ENCODE measurements at places on chromosomes 5 and 9. TPM values are rescaled to one million over a fixed set of nuclear protein-coding genes. Genes with fewer than 3 reads are reported as not detected.

GRCh38 chr9:86324308-86324707 lies 29.9 kb downstream of the TUT7 start:
- no peak for DNase-seq

CCNI2 gene
- total RNA-seq: not detected

LECT2 gene
- not detected for total RNA-seq

DNA sequence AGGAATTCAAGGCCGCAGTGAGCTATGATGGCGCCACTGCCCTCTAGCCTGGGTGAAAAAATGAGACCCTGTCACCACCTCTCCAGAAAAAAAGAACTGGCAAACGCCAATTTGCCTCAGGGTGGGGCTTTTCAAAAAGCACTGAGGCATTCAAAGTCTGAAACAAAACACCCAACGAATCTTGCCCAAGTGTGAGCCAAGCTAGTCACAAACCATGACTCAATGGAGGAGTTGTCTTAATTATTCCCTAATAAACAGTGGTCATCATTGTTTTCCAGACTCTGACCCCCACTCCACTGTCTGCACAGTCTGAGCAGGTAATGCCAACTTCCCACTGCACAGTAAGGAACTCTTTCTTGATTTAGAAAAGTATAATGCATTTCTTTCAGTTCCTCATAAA lies 16.8 kb downstream of the FRMD3 start:
- DNase-seq: no peak

GRCh38 chr5:160039810-160040470 lies 31.0 kb downstream of the TTC1 start:
- no peak for DNase-seq

- no peak for DNase-seq
Measured at GRCh38 chr9:111272581-111272980, 57.4 kb downstream of the OR2K2 start.

DNA sequence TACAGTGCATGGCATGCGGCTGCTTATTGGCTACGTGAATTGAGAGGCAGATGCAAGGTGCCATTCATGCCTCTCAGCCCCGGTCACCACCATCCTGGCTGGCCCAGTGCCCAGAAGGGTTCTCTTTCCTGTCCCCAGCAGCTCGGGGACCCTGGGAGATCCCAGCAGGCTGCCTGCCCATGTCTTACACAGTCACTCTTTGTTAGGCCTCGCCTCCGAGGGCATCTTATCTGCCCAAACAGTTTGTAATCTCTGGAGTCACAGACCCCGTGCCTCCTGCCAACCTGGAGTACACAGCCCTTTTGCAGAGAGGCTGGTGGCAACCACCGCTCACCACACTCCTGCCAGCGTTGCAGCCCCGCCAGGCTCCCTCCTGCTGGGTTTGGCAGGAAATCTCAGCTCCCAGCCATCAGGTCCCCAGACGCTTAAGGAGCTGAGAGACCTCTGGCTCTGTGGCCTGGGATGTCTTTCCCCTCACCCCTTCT lies 7.0 kb upstream of the AK1 start:
- DNase-seq: peak; percentile 76

DNA sequence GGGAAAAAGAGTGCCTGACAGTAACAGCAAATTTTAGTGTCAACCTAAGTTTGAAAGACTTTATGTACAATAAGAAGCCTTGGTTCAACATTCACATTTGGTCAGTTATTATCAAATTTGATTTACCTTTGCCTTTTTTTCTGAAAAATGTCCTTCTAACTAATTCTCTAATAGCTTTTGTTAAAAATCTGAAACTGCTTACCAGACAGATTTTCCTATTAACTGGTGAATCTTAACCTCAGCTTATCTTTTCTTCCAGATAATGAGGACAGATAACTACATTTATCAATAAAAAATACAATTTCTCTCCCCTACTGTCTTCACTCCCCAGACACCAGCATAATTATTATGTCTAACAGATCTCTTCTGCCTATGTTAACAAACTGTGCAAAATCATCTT lies 988.5 kb downstream of the CDH18 start:
- no peak for DNase-seq

- peak; percentile 85 for DNase-seq
Measured at GRCh38 chr9:122125158-122125508, 32.0 kb upstream of the TTLL11 start.

AQP7 gene
- total RNA-seq: 2.7 TPM

- DNase-seq: no peak
Measured at GRCh38 chr5:97412959-97413358, 229.9 kb upstream of the RIOK2 start.

DNA sequence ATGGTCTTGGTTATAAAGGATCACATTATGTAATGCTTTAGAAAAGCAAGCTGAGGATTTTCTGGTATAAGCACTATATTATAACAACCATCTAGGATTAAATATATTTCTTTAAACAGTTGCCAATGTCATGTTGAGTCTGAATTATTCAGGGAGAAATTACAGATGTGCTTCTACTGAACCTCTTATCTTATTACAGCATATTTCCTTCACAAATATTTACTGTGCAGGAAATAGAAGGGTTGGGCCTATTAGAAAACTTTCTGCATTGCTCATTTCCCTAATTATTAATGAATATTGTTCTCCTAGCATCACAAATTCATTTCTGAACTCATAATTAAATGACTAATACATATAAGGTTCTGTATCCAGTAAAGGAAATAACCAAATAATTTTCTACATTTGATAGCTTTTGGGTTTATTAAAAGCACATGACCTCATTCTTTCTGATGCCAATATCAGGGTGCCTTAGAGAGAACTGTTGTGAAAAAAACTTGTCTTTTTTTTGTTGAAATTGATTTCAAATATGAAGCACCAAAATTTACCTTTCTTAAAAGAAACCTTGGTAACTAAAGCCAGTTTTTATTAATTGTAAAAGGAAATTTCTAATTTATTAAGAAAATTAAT lies 476.8 kb upstream of the PTGER4 start:
- DNase-seq: no peak

- no peak for DNase-seq
Measured at GRCh38 chr5:10981932-10982331, 220.9 kb upstream of the DAP start.

GRCh38 chr5:68522863-68523262 lies 307.3 kb downstream of the PIK3R1 start:
- no peak for DNase-seq

GRCh38 chr5:171315386-171315891 lies 6.4 kb downstream of the TLX3 start:
- no peak for DNase-seq

DNA sequence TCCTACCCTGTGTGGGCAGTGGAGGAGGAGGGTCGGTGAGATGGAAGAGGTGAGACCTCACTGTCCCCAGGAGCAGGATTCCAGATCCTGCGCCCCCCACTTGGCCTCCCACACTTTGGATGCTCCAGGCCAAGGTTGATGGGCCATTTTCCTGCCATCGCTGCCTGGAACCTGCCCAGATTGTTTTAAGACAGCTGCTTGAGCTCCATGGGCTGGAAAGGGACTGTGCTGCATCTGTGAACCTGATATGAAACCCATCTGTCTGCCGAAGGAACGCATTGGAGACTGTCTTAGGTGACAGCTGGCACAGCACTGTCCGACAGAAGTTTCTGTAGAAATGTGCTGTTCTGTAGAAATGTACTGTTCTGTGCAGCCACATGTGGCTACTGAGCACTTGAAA lies 72.7 kb upstream of the SLC25A48 start:
- DNase-seq: no peak

- no peak for DNase-seq
Measured at GRCh38 chr5:147753765-147754164, 28.8 kb downstream of the JAKMIP2 start.

ZFP2 gene
- 1.6 TPM for total RNA-seq

GRCh38 chr5:133708331-133708850 lies 96.0 kb upstream of the FSTL4 start:
- no peak for DNase-seq

GRCh38 chr5:95280401-95281095 lies 4.3 kb downstream of the MCTP1 start:
- DNase-seq: no peak

- no peak for DNase-seq
Measured at GRCh38 chr9:72140586-72140985, 8.7 kb upstream of the GDA start.

- no peak for DNase-seq
Measured at GRCh38 chr9:28073270-28073669, 500.0 kb upstream of the C9orf72 start.

Data from aorta (tissue), 5 donors.